ENCODE measurements at places on chromosomes 1 and 21.

DNA sequence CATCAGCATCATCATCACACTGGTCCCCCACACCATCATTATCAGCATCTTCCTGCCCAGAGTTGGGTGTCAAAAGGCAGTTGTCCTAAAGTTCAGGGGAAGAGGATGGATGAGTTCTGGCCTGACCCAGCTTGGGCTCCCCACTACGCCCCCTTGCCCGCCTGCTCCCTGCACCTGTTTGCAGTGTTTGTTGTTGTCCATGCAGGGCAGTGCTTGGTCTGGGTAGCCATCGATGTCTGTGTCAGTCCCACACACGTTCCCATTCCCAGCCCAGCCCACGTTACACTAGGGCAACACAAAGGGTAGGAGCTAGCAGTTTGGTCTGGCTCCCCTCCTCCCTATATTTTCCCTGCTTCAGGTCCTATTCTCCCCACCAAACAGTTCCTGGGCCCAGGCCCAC lies 6.8 kb downstream of the THBS3 start:
- DNase-seq: no peak

- no peak for DNase-seq
Measured at GRCh38 chr1:147496571-147497210, 44.6 kb upstream of the BCL9 start.

DNA sequence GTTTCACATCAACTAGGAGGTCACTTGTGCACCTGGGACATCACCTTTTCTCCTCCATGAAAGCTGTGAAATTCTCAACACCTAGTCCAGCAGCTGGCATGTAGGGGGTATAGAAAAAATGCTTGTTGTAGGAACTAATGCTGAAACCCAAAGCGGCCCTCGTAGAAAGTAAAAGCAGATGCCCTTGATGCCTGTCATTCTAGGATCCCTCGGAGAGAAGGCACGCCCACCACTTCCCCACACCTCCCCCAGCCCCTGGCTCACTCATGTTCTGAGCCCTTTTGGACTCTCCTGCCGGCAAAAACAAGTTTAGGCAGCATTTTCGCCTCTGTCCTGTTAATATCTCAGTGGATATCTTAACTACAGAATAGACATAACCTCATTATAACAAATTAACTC lies 36.5 kb downstream of the RIPK4 start:
- no peak for DNase-seq

DNA sequence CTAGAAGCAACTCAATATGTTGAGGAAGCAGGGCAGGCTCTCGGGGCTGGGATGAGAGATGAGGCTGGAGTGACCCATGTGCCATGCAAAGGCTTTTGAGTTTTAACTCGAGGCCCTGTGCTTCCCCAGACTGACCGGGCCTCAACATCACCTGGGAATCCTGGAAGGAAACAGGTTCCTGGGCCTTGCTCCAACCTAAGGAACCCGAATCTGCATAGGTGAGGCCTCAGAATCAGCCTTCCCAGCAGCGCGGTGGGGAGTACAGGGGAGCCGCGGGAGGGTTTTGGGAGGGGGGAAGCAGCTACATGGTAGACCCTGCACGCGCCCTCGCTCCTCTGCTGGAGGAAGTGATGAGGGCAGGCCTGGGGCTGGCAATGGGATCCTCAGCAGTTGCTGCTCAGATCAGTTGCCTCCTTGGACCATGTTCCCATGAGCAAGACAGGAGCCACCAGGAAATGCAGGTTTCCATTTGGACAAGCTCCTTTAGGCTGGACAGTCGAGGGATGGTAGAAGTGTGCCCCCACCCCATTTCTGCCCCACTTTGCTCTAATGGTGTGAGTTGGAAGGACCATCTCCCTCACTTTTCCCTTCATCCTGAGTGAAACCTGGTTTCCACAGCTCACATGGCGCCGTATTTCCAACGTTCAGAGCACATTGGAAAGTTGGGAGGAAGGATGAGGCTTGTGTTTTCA lies 4.5 kb upstream of the KIAA1614 start:
- no peak for DNase-seq

DNA sequence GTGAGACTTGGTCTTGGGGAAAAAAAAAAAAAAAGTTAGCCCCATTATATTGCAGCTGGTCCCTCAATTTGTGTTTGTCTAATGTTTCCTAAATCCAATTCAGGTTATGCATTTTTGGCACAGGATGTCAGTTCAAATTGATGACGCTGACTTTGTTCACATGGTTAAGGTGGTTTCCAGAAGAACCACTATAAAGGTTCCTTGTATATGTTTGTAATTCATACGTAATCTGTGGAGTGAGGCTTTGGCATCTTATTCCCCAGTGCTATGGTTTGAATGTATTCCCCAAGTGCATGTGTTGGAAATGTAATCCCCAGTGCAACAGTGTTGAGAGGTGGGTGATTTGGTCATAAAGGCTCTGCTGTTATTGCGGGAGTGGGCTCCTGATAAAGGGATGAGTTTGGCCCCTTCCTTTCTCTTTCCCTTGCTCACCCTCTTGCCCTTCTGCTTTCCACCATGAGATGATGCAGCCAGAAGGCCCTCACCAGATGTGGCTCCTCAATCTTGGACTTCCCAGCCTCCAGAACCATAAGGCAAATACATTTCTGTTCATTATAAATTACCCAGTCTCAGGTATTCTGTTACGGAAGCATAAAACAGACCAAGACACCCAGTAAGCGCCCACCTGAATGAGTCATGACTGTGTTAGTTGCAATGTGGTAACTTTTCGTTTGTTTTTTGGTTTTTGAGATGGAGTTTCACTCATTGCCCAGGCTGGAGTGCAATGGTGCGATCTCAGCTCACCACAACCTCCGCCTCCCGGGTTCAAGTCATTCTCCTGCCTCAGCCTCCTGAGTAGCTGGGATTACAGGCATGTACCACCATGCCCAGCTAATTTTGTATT lies 19.5 kb upstream of the HLCS start:
- DNase-seq: no peak

GRCh38 chr1:223535319-223535718 lies 130.2 kb downstream of the CAPN8 start:
- no peak for DNase-seq

DNA sequence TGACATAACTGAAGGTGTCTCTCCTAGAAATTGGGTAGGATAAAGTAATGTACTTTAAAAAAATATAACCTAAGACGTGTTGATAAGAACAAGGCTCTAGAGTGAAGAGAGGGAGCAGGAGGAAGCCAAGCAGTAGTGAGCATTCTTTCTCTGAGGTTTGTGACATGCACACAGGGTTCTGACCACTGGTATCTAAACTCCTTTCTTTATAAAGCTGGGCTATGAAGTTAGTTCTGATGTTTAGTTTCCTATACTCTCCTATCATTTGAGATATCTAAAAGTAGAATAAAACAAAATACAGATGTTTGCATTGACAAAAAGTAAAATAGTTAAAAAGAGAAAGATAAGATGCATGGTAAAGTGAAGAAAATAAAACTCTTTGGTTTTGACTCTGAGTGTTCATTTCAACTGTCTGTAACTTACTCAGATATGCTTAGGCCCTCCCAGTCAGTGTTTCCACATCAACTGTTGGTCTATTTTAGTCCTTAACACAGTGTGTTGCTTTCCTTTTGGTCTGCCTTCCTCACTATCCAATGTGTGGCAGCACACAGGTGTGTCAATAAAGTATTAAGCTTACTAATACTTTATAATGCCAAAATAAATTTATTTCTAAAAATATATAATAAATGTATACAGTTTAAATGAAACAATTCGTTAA lies 543.5 kb downstream of the PTPRC start:
- no peak for DNase-seq

GRCh38 chr21:34196996-34197395 lies 123.6 kb downstream of the MRPS6 start:
- DNase-seq: no peak

DNA sequence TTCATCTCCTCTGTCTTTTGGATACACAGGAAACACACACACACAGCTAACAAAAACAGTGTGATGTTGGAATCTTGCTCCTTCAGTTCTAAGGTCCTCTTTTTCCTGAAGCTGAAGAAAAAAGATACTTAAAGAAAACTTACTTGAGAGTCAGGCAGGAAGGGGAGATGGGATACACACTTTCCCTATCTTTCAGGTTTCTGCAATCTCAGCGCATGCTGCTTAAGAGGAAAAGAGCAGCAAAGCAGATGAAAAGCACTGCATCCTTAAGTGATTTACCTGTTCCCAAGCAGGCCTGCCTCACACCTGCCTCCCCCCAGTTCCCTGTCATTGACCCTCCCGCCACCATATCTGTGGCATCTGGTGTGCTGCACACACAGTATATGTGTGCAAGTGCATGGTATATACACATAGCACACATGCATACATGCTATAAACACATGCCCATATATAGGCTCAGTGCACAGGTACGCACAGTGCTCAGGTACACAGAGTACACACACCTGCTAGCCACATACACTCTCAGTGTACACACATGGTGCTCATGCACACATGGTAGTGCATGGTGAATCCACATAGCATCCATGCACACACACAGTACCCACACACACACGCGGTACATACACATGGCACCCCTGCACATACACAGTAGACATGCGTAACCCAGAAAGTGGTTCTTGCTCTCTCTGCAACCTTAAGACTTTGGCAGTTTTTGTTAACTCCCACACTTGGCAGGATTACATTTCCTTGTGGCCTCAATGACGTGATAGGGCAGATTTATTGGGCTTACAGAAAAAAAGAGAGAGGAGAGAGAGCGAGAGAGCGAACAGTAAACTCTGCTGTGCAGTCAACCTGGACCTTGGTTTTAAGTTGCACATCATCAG lies 166.9 kb downstream of the TOMM20 start:
- DNase-seq: no peak

- DNase-seq: no peak
Measured at GRCh38 chr1:181369416-181369815, 113.9 kb upstream of the CACNA1E start.

GRCh38 chr1:15410223-15410883 lies 665 bp downstream of the EFHD2 start:
- DNase-seq: peak; percentile 12

- no peak for DNase-seq
Measured at GRCh38 chr1:155133799-155134281, 1.8 kb upstream of the SLC50A1 start.

DNA sequence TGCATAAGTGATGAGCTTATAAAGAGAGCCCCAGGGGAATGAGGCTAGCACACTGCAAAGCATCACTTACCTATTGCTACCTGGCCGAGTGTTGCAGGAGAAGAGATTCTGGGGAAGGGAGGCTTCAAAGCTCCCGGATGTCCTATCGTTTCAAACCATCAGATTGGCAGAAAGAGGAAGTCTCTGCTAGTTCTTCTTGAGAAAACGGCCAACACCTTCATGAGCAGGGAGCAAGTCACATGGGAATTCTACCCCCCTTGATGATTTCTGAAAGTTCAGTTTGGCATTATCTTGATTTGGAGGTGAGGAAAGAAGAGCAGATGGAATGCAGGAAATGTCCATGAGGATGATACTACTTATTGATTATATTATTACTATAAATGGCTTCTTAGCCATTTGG lies 16.2 kb downstream of the SYF2 start:
- no peak for DNase-seq

GRCh38 chr1:152982076-152982475 lies 1.8 kb upstream of the SPRR1A start:
- no peak for DNase-seq

- DNase-seq: peak; percentile 86
Measured at GRCh38 chr1:160097911-160098851, at the start of gene IGSF8. Gene IGSF8 (minus strand): TSS chr1:160098619. CDS start chr1:160098472, 147 bp downstream.

GRCh38 chr1:21139601-21140000 lies 37.1 kb downstream of the EIF4G3 start:
- no peak for DNase-seq

- no peak for DNase-seq
Measured at GRCh38 chr1:32998064-32998463, 33.5 kb upstream of the RNF19B start.

DNA sequence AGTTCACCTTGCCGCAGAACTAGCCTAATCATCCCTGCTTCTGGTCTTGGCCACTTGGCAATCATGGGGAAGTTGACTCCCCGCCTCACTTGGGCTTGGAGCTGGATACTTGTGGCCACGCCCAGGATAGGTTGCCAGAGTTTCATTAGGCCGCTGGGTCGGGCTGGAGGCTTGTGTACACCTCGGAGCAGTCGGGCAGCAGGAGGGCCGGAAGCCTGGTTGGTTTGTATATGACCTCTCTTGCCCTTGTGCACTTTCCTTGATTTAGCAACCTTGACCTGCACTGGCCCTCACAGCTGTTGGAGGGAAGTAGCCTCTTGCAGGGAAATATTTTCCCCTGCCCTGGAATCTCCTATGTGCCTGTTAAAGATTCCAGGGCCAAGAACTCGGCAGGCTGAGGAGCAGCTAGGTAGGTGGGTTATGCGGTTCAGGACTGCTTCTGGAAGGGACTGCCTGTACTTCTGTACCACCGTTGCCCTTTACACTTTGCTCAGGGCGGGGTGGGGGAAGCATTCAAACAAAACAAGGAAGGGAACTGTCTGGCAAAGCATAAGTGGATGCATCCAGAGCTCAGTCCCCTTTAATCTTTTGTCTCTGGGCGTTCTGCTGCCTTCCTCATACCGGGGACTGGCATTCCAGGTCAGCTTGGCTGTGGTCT lies 83.5 kb downstream of the UCK2 start:
- DNase-seq: no peak

Measured in naive thymus-derived CD4-positive, alpha-beta T cell (primary cell).